Activated T-cell treated with anti-CD3 and anti-CD28 coated beads, Interleukin-2, amount 50 U/mL, for 48 hours (primary cell): ENCODE measurements at places on chromosomes 11 and 22.
A peak's percentile ranks its signal among the peaks of the same experiment; 100 is the strongest.

- DNase-seq: no peak
Measured at GRCh38 chr11:82546661-82547557, 186.8 kb downstream of the FAM181B start.

GRCh38 chr11:72209101-72209500 is 7.5 kb upstream of the FOLR2 start:
- no peak for DNase-seq

GRCh38 chr11:10609636-10610035 is 41.2 kb upstream of the LYVE1 start:
- no peak for DNase-seq

GRCh38 chr11:44595964-44596381 is 30.5 kb downstream of the CD82 start:
- no peak for DNase-seq

DNA sequence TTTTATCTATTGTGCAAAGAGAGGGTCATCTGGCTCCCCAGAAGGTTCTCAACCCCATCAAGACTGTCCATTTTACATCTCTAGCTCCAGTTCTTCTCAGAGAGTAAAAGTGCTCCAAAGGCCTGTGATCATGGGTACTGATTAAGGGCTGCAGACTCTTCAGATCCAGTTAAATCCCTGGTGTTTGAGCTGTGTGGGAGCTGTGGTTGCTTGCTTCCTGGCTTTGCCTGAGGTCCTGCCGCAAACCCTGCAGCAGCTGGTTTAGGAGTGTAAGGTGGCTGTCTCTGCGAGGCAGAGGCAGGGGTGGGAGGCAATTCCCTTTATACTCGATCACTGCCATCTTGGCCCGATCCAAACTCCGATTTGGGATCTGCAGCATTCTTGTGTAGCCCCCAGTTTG is 1.2 kb downstream of the MRPL17 start:
- no peak for DNase-seq

GRCh38 chr22:40862537-40862936 is 624 bp upstream of the DNAJB7 start:
- no peak for DNase-seq

DNA sequence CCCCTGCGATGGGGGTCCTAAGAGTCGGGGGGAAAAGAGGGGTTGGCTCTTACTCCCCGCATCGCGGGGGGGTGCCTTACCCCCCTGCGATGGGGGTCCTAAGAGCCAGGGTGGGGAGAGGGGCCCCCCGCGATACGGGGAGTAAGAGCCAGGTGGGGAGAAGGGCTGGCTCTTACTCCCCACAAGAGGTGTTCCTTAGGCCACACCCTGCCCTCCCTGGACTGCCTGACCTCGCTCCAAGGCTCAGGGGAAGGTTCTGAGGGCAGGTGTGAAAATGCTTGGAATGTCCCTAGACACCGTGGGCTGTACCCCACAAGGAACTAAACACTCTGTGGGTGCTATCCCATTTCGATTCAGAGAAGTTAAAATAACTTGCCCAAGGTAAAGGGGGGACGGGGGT is 7.8 kb downstream of the UNC93B1 start:
- no peak for DNase-seq

GRCh38 chr11:126581871-126582648 is 226.6 kb downstream of the ST3GAL4 start:
- DNase-seq: no peak

DNA sequence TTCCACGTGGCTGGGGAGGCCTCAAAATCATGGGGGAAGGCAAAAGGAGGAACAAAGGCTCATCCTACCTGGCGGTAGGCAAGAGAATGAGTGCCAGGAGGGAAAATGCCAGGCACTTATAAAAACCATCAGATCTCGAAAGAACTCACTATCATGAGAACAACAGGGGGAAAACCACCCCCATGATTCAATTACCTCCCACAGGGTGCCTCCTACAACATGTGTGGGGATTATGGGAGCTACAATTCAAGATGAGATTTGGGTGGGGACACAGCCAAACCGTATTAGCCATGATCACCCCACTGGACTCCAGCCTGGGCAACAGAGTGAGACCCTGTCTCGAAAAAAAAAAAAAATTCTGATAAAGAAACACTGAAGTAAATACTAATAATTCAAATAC is 87.1 kb downstream of the FCHSD2 start:
- DNase-seq: no peak

- DNase-seq: no peak
Measured at GRCh38 chr11:114915871-114916805, 237.8 kb downstream of the NXPE2 start.

DNA sequence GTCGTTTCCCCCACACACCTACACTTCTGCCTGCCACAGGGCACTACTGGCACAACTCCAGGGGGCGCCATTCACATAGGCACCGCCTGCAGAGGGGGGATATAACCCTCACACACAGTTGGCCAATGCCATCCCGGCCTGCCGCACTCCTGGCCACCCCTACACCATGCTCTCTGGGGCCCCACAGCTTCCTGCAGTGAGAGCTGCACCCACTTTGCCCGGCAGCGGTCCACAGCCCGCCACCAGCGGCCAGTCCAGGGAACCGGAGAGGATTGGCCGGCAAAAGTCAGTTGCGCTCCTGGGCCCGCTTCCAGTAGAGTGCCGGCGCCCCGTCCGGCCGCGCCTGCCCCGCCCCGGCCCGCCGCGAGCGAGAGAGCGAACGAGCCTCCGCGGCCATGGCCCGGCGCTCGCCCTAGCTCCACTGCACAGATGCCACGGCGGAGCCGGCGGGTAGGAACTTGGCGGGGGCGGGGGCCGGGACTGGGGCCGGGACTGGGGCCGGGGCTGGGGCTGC is 25.6 kb upstream of the SUSD2 start:
- DNase-seq: peak; percentile 60

- DNase-seq: no peak
Measured at GRCh38 chr11:44255406-44256071, 54.4 kb downstream of the ALX4 start.

- DNase-seq: no peak
Measured at GRCh38 chr11:104435494-104435893, 271.5 kb upstream of the PDGFD start.

- peak; percentile 40 for DNase-seq
Measured at GRCh38 chr11:71563406-71563805, 2.0 kb upstream of the KRTAP5-10 start.

DNA sequence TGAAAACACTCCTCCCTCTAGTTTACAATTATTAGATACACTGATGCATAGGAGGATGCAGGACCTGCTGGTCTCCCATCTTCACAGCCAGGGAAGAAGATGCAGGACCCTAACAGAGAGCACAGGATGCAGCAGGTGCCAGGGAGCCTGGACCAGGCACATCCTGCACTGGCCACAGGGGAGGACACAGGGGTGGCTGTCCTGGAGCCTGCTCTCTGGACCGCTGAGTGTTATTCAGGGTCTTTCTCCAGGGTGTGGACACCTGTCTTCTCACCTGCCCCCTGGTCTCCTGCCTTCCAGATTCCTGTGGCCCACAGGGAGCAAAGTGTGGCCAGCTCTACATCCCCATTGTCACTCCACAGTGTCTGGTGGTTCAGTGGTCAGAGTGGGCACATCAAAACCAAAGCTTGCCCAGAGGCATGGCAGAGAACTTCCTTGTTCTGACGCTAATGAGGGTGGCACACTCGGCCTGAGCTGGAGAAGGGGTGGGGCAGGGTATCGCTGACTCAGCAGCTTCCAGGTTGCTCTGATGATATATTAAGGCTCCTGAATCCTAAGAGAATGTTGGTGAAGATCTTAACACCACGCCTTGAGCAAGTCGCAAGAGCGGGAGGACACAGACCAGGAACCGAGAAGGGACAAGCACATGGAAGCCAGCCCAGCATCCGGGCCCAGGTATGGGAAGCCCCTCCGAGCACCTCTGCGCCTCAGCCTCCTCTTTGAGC is at the start of gene APOBEC3A:
APOBEC3A (plus strand) TSS at position 564 of the 725 bp plus-strand sequence; CDS start at position 647, 83 bp downstream.
- no peak for DNase-seq

- DNase-seq: peak; percentile 63
Measured at GRCh38 chr11:32052215-32052614, 38.7 kb upstream of the RCN1 start.
